A172 (cell line): ENCODE measurements at places on chromosomes 7 and 10. TPM values are rescaled to one million over a fixed set of nuclear protein-coding genes. Genes with fewer than 3 reads are reported as not detected.

DNA sequence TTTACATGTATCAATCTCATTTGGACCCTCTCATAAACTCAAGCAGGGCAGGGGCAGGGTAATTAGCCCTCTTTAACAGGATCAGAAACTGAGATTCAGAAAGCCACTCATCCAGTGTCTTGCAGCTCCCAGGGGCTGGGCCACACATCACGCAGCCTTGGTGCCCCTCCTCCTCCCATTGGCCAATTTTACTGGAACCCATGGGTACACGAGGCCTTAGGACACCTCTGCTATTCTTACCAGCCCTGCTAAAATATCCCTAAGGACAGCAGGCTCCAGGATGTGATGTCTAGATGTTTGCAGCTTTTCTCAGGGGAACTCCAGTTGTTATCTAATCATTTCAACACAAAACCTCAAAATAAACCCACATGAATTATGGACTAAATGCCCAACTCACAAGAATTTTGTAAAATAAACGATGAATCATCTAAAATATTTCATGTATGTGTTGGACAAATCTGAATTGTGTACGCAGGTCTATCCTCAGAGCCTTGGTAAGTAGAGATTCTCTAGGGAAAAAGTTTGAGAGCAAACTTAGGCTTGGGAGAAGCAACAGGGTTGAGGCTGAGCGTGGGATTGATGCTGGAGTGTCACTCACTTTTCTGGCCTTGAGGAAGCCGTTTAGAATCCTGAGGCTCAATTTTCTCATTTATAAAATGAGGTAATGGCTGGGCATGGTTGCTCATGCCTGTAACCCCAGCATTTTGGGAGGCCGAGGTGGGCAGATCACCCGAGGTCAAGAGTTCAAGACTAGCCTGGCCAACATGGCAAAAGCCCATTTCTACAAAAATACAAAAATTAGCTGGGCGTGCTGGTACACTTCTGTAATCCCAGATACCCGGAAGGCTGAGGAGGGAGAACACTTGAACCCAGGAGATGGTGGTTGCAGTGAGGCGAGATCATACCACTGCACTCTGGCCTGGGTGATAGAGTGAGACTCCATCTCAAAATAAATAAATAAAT, 69.7 kb upstream of the TNS3 start:
- DNase-seq = peak; percentile 99

- peak; percentile 90 for DNase-seq
Measured at GRCh38 chr7:36670585-36671431, 53.5 kb downstream of the AOAH start.

- peak; percentile 27 for DNase-seq
Measured at GRCh38 chr7:37433166-37433565, 15.5 kb downstream of the ELMO1 start.

DNA sequence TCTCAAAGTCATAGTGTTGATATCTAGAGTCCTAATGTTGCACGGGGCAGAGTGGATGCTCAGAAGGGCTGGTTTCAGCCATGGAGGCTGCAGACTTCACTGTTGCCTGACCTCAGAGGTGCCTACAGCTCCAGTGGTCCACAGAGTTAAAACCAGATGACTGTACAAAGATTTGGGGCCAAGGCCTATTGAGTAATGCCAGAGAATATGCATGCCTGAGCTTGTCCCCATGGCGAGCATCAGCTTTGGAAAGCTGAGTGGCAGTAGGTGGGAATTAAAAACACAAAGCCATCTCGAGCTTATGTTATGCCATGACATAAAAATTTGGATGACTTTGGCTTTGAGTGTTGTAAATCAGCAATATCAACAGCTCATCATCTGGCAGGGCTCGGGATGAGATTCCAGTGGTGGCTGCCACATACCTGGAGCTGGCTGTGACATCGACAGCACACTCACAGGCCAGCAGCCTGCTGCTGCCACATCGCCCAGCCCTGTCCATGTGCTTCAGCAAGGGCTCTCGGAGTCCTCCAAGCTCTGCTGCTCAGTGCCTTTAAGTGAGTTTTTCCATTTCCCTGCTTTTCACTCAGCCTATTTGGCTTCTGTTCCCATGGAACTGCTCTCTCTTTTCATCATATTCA, 379.6 kb downstream of the TNS3 start:
- DNase-seq = no peak

TEX47 gene
- not detected in 2 replicates for total RNA-seq

UCN3 gene
- total RNA-seq = not detected in 2 replicates
